Right lobe of liver (tissue), 6 donors: ENCODE measurements at places on chromosomes 16 and 17. TPM values are rescaled to one million over a fixed set of nuclear protein-coding genes. Genes with fewer than 3 reads are reported as not detected.

The DBNDD1 gene
- 17.5 TPM for total RNA-seq

The EVI2B gene
- total RNA-seq, result 9.4 TPM

The MPHOSPH6 gene
- 5.0 TPM for total RNA-seq

The KRT31 gene
- total RNA-seq, result not detected

The TERB1 gene
- total RNA-seq, result not detected

The TBC1D3E gene
- total RNA-seq, result not detected

The OR1A1 gene
- total RNA-seq, result not detected

The ZSCAN10 gene
- total RNA-seq, result not detected
